ENCODE measurements at places on chromosomes 3 and 15.

- DNase-seq = no peak
These were observed 6.7 kb downstream of the SPPL2A start for GRCh38 chr15:50758712-50759205.

DNA sequence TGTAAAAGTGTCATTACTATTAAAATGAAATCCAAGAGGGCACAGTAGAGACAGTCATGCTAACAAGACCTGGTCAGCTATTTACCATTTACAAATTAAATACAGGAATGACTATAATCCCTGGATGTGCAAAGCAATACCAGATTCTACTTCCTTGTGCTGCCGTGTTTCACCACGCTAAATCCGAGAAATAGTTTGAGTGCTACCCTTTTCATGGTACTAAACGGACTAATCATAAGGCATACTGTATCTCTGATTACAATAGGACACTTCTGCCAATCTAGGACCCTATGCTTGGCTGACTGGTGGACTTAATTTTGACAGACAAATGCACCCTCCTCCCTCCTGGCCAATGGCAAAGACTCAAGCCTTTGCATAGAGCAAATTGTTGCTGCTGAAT is 63.0 kb upstream of the NR2F2 start:
- DNase-seq = no peak

DNA sequence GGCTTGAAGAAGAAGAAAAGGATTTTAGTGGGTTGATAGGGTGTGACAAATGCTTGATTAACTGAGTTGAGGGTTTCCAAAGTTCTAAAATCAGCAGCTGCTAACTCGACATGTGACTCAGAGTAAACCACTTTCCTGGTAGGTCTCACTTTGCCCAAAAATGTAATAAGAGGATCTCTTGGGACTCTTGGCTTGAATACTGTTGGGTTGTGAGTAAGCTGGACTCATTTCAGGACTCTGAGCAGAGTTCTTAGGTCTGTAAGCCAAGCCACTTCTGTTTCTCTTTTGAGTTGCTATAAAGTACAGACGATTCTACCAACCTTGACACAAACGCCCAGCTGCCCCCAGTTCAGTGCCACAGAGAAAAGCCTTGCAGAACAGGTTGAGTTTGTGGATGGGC is 241.1 kb downstream of the ZNF621 start:
- no peak for DNase-seq

- no peak for DNase-seq
These were observed 255.5 kb downstream of the EPHB1 start for GRCh38 chr3:135050536-135050935.

GRCh38 chr3:13535526-13535875 is 13.4 kb upstream of the FBLN2 start:
- DNase-seq = no peak

GRCh38 chr3:81953111-81953510 is 191.7 kb upstream of the GBE1 start:
- no peak for DNase-seq

DNA sequence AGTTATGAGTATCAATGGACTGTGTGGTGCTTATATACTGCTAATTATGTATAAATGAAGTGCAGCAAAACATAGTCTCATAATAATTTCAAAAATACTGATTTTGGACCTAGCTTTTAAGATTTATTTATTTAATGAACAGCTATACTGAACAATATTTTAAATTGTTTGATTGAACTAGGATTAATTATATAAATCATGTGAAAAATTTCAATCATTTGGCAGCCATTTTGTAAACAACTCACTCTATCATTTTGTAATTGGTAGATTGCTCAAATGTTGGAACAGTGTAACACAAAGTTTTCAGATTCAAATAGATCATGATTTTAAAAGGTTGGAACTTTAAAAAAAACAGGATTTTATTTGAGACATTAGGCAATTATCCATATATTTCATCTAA is 47.0 kb downstream of the EPHA3 start:
- DNase-seq = no peak

GRCh38 chr15:33443708-33444107 is 132.9 kb downstream of the RYR3 start:
- DNase-seq = no peak

DNA sequence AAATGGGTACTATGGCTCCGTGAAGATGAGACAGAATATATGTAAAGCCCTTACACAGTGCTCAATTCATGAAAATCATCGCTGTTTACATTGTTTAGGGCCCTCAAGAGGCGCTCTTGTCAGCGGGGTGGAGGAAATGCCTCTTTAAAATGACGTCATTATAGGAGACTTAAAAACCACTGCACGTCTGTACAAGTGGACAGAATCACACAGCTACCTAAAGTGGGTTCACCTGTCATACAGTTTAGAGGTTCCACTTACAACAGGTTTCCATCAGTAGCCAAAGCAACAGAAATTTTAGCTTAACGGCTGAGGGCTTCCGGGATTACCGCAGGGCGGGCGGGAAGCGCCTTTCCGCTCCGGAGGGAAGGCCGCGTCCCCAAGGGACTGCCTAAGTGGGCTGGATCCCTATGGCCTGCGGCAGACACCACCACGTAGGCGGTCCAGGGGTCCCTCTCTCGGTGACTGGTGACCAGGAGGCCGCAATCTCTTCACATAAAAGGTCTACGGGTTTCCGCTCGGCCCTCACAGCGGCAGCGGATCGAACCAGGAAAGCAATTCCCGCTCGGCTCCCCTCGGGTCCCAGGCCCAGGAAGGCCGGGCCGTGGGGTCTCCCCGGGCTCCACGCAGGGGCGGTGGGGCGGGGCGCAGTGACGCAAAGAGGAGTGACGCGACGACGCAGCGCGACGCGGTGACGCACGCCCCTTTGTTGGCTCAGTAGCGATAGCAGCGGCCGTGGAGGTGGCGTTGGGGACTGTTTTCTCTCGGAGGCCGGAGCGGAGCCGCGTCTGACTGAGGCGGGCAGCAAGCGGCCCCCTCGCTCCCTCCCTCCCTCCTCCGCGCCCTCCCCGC is at the start of gene ARIH1:
Gene ARIH1 (plus strand): TSS at position 717 of the 852 bp plus-strand sequence. CDS start 310 bp downstream, outside the sequence.
- peak; percentile 98 for DNase-seq

- DNase-seq = peak; percentile 24
These were observed 397.6 kb downstream of the FOXP1 start for GRCh38 chr3:71185733-71186455.

DNA sequence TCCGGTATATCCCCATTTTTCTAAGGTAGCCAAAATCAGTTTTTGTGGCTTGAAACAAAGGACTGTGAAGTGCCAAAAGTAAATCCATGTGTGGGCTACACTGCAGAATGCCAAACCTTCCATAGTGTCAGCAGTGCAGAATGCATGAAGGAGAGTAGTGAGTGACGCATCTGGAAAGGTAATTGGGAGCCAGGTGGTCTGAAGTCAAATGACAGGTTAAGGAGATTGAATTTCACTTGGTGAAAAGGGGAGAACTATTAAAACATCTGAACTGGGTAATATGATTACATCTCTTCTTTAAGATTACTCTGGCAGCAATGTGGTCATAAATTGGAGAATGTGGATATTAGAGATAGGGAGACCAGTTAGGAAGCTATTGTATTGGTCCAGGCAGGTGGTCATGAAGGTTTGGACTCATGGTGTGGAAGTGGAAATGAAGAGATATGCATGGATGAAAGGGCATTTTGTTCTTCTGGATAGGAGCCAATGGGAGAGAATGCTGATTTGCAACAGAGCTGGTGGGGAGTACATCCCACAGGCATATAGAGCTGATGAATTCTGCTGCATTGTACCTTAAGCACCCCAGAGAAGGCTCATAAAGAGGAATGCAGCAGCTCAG is 118.2 kb downstream of the ECT2 start:
- no peak for DNase-seq

DNA sequence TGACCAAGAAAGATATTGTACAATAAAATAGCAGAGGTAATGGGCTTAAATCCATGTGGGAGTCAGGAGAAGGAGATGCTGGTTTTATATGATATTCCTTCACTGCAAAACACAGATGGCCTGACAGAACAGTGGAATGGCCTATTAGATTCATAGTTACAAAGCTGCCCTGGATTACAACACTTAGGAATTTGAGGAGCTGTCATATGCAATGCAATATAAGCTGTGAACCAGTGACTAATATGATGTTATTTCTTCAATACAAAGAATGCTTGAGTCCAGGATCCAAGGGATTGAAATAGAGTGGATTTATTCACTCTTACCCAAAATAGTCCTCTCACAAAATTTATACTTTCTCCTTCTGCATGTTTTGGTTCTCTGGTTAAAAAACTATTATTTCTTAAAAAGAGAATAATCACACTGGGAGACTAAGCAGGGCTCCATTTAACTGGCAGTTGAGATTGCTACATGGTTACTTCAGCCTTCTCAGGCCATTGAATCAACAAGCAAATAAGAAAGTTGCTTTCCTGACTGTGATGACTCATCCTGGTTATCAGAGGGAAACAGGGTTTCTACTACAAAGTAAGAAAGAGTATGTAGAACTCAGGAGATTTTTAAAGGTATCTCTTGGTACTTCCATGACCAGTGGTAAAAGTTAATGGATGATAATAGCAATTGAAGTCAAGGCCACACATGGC is 79.8 kb upstream of the ZPLD1 start:
- no peak for DNase-seq

DNA sequence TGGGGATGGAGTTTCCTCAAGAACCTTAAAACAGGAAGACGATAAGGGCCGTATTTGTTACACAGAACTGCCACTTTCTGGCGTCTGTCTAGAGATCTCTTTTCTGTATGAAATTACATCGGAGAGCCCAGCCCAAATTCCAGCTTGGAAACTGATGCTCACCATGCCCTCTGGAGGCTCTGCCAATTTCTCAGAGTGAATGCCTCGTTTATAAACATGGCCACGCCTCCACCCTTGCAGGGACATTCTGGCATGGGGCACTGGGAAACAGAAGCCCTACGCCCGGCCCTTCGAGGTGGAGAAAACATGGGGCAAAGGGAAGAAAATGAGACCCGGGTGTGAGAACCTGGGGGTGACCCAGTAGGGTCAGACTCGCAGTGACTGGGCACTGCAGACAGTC is 53.4 kb upstream of the SEC13 start:
- DNase-seq = no peak

DNA sequence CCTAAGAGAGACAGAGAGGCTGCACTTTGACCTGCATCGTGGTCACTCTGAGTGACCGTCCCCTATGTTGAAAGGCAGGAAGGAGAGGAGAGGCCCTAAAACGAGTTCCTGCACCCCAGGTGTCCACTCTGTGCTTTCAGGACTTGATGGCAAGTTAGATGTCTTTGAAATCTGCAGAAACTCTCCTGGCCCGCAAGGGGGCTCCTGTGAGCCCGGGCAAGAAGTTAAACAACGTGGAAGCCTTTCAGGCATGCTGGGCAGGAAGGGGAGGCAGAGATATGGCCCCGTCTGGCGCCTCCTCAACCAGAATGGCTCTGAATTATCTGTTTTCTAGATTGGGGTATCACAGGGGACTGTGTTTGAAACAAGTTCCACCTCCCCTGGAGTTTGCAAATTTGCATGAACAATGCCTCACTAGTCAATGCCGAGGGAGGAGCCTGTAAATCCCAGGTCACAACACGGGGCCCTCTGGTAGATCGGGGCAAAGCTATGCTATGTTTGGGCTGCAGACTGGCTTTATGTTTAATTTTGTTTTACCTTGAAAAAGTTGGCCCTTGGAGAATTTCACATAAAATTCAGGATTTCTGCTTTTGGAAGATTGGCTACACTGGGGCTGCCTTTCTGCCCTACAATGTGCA is 9.8 kb downstream of the CTXND1 start:
- DNase-seq = peak; percentile 61

GRCh38 chr15:46660096-46660842 is 1025.4 kb downstream of the SQOR start:
- no peak for DNase-seq

Measured in BE2C (cell line).